Smooth muscle cell of the brain vasculature (primary cell): ENCODE measurements at places on chromosomes 2 and 18.

- no peak for DNase-seq
These were observed 83.7 kb downstream of the SOCS6 start for GRCh38 chr18:70372450-70373041.

DNA sequence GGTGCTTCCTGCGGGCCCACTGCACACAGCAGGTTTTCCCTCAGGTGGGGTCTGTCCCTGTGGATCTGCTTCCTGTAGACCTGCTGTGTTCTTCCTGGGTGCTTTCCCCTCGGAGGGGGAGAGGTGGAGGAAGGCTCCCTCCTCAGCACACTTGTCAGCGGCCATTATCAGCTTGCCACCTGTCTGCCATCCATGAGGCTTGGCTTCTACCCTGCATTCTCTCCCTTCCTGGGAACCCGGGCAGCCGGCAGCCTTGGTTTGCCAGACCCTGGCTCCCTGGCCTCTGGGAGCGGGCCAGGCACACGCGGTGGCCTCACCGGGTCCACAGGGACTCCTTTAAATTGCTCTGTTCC, 58.5 kb downstream of the INPP5D start:
- DNase-seq, result no peak

DNA sequence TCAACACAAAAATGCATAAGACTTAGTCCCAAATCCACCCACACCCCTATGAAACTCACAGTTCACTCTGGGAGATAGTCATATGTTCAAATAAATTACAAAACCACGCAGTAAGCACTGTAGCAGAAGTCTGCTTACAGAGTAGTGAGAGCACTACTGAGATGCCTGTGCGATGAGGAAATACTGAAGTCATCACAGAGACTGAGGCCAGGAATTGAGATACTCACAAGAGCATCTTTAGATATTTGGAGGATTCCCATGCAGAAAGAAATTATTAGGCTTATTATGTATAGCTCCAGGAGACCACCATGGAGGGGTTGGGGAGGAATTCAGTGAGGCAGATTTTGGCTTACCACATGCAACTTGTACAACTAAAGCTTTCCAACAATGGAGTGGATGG, 82.3 kb downstream of the ANTXR1 start:
- no peak for DNase-seq

GRCh38 chr2:220503431-220503830, 876.0 kb downstream of the SLC4A3 start:
- DNase-seq, result no peak

GRCh38 chr2:227163998-227164762, at the start of the genes COL4A3 and COL4A4:
COL4A3 (plus strand) TSS chr2:227164624; CDS start chr2:227164727, 103 bp downstream.
COL4A4 (minus strand) TSS chr2:227164205; CDS start chr2:227147483, 16,722 bp downstream.
- DNase-seq, result no peak

- DNase-seq, result no peak
These were observed 64.1 kb upstream of the NDUFV2 start for GRCh38 chr18:9038277-9038871.

GRCh38 chr18:50788284-50788683, 31.5 kb downstream of the MRO start:
- DNase-seq, result no peak

DNA sequence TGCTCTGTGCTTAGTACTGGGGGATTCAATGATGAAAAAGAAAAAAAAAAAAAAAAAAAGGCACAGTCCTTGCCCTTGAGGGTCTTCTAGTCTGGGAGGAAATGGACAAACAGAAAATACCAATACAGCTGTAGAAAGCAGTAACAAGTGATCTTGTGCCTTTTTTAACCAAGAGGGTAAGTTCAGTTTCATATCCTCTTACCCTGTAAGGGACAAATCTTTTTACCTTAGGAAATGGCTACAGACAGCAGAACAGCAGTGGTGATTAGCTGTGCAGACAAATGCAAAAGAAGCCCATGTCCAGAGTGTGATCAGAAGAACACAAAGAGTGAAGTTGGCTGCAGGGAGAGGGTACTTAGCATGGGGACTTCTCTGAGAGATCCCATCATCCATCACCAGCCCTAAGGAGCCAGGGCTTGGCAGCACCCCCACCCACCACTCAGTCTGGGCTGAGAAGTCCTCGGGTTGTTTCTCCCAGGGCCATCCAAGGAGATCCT, 102.9 kb downstream of the ALPK2 start:
- DNase-seq, result no peak

DNA sequence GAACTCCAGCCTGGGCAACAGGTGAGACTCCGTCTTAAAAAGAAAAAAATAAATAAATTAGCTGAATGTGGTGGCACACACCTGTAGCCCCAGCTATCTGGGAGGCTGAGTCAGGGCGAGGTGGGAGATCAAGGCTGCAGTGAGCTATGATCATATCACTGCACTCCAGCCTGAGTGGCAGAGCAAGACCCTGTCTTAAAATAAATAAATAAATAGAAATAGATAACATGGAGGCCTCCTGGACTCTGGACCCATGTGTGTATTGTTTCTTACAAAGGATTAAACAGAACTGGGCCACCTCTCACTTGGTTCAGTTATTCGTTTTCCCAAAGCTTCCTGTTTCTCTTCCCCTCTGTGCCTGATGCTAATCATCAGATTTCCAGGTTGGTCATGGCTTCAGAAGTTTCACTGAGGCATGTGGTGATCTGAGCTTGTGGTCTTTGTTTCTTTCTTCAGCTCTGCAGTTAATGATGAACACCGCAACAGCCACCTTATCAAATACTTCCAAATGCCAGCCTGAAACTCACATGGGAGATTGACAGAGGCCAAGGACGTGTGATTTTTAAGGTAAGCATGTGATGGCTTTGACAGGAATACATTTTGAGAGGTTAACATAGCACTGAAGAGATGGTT, 83.3 kb upstream of the MAP4K4 start:
- no peak for DNase-seq

DNA sequence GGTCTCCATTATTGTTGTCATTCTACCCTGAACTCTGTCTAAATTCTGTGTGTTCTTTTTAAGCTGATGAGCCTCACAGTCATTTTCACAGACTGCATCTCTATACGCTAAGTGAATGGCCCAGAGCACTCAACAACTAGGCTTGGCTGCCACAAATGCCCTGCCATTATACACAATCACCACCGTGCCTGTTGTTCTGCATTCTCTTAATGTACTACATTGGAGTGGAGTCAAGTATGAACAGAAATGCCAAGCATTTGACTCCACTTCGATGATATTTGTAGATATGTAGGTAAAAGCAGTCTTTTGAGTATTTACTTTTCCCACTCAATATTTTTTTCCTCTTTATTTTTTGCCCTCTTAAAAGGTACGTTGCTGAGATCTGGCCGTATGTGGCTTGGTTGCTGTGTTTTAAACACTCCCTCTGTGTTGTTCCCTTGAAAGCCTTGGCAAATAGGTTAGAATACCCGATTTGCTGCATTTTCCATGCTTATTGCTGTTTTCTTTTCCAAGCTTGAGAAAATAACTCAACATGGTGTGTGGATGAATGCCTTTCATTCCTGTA, 36.2 kb upstream of the TMEFF2 start:
- DNase-seq, result no peak

- no peak for DNase-seq
These were observed 81.8 kb downstream of the VWC2L start for GRCh38 chr2:214492608-214493007.

DNA sequence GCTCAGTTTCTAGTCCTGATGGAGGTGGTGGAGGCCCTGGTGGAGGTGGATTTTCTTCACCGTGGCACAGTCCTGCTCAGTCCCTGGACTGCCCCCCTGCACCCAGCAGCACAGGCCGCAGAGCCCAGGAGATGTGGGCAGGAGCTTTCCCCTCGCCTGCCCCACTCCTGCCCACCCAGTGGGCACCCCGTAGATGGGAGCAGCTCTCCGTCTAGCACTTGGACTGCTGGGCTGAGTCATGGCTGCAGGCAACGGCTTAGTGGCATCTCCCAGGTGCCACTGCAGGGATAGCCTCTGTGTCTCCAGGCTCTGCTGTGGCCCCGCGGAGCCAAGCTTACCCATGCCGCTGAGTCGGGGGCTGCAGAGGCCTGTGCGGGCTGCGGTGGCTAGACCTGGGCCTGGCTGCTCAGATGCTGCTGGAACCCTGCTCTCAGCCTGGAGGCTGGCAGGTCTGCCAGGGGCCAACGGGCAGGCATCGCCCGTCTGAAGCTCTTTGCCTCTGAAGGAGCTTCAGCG, 92.3 kb upstream of the CTDP1 start:
- DNase-seq, result no peak

DNA sequence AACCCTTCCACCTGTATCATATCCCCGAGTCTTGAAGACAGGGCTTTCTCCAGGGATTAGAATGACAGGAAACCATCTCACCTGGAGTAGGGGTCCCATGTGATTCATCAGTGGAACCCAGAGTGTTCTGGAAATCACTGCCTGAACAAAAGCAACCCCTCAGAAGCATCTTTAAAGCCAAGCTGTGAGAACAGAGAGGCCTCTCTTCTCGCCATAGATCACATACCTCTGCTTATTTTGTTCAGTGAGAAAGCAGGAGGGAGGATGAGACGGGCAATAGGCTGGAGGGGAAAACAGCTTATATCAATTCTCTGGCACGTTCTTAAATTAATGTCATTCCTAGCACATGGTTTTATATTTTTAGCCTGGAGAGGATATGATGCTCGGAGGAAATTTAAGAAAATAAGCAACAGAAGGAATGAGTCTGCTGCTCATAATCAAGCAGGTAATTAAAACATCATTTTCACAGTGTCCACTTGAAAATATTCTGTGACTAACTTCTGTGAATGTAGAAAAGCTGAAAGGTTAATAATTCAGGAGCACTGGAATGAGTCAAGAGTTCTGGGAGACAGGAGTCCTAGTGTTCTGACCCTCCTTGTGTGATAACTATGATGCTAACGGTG, 213.6 kb upstream of the SP5 start:
- no peak for DNase-seq

- DNase-seq, result no peak
These were observed 135.0 kb downstream of the SMAD2 start for GRCh38 chr18:47795434-47795814.

DNA sequence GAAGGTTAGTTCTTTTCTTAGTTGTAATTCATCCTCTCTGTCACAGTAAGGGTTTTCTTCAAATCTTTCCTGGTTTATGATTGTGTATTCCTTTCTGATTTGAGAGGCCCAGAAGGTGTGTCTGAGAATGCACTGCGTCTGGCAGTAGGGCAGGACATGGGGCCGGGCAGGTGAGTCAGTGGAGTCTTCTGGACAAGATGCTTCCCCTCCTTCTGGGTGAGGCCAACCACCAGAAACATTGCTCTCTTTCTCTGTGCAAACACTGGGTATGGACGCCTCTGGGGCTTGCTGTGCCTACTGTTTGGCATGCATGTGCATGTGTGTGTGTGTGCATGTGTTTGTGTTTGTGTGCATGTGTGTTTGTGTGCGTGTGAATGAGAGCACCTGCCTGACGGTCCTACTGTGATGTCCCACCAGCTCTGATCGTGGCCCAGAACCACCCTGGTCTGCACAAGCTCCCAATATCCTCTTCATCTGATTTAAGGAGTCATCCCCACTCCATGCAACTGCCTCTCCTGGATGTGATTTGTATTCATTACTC, 93.2 kb upstream of the DLX2 start:
- no peak for DNase-seq

- DNase-seq, result no peak
These were observed 1274.5 kb upstream of the TMEFF2 start for GRCh38 chr2:193469251-193469650.

- no peak for DNase-seq
These were observed 88.6 kb upstream of the ACAA2 start for GRCh38 chr18:49901862-49902340.

GRCh38 chr2:220353897-220354296, 726.5 kb downstream of the SLC4A3 start:
- DNase-seq, result no peak

- no peak for DNase-seq
These were observed 12.1 kb upstream of the FAHD2A start for GRCh38 chr2:95390272-95390880.

- DNase-seq, result no peak
These were observed 170.6 kb upstream of the SPHKAP start for GRCh38 chr2:228352048-228352447.

DNA sequence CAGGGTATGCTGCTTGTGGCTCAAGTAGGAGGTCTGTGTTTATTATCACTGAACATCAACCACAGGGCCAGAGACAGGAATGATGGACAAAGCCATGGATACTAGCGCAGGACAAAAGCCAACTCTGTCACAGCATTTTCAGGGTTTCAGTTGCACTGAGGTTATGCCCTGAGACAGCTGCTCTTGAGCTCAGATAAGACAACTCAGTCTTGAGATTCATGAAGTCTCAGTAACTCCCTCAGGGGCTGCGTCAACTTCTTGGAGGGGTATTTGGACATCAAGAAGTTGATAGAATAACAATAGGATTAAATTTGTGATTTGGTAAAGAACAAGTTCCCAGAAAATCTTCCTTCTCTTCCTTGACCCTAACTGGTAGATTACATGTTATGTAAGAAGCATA, 287.0 kb upstream of the SLC14A2 start:
- no peak for DNase-seq

DNA sequence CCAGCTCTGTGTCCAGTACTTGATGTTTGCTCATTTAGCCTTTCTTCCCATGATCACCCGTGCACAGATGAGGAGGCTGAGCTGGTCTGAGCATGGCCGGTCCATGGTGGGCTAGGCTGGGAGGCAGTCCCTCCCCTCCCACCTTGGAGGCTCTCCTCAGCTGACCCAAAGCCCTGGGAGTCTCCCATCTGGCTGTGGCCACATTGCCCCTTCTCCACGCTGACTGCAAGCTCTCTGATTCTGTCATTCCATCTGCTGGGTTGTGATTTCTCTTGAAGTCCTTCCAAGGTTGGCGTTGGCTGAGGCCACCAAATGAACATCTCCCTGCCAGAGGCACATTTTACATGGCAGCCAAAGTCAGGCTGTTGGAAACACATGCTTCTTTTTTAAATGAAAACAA, 44.0 kb downstream of the ACKR3 start:
- no peak for DNase-seq

DNA sequence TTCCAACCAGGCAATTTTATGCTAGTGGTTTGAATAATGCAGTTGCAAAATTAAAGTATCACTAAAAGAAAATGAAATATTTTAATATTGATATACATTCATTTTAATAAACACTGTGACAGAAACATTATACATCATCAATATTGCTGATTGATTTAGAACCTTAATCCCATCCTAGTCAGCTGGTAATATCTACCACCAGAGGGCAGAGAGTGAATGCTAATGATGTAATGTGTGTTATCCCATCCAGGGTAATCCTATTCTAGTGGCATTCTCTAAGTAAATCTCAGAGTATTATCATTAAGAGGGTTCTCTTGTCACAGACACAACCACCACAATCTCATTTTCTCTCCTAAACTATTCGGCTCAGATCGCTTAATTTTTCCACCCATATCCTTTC, 477.4 kb downstream of the CPS1 start:
- DNase-seq, result no peak

GRCh38 chr2:61769093-61769675, 84.7 kb downstream of the FAM161A start:
- no peak for DNase-seq
